ENCODE measurements at places on chromosomes 12 and 14. TPM values are rescaled to one million over a fixed set of nuclear protein-coding genes. Genes with fewer than 3 reads are reported as not detected.

FBLN5 gene
- 6.2 TPM for total RNA-seq

PTGER2 gene
- 54.1 TPM for total RNA-seq

SYNE3 gene
- 40.1 TPM for total RNA-seq

DNAI7 gene
- not detected for total RNA-seq

ALKBH1 gene
- total RNA-seq: 15.3 TPM

RNFT2 gene
- total RNA-seq: 14.4 TPM

CHMP4A gene
- 82.4 TPM for total RNA-seq

NRDE2 gene
- total RNA-seq: 23.2 TPM

FAM90A1 gene
- total RNA-seq: 0.14 TPM

PRPH gene
- not detected for total RNA-seq

VSX2 gene
- total RNA-seq: not detected

PIGH gene
- total RNA-seq: 21.8 TPM

PPP1R1A gene
- not detected for total RNA-seq

STYX gene
- 16.5 TPM for total RNA-seq

DPF3 gene
- 0.66 TPM for total RNA-seq

MYO1A gene
- 4.2 TPM for total RNA-seq

VDR gene
- total RNA-seq: 312 TPM

CORO1C gene
- 81.5 TPM for total RNA-seq

PTPRR gene
- total RNA-seq: not detected

LBHD2 gene
- total RNA-seq: not detected

CLEC1A gene
- total RNA-seq: not detected

TEX52 gene
- not detected for total RNA-seq

TAS2R13 gene
- total RNA-seq: 0.74 TPM

C12orf60 gene
- total RNA-seq: 2.2 TPM

BATF gene
- 152 TPM for total RNA-seq

FAM181A gene
- total RNA-seq: not detected

RNASE1 gene
- total RNA-seq: not detected

KCNMB4 gene
- total RNA-seq: 0.37 TPM

TAC3 gene
- total RNA-seq: not detected

TAS2R43 gene
- 1.8 TPM for total RNA-seq

KERA gene
- total RNA-seq: not detected

MFAP5 gene
- not detected for total RNA-seq

COL2A1 gene
- 0.27 TPM for total RNA-seq

FGF23 gene
- total RNA-seq: not detected

CTDSP2 gene
- 62.5 TPM for total RNA-seq

P2RX7 gene
- 6.5 TPM for total RNA-seq
